ENCODE measurements at places on chromosomes 2 and 18.

- no peak for DNase-seq
Measured at GRCh38 chr2:127542231-127542630, 6.7 kb downstream of the MYO7B start.

DNA sequence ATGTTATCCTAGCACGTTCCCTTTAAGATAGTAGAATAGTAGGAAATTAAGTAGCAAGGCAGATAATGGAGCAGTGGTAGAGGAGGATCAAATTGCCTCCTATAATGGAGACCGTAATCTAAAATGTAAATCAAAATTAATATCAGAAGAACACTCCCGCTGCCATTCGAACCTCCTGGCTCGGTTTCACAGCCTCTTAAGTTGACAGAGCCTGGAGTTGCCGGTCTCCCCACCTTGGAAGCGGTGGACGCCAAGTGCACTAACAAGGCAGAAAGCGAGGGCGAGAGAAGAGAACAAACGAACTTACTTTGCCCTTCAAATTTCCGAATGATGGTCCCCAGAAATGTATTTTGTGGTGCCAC lies 450 bp downstream of the KCNH7 start:
- DNase-seq: no peak

DNA sequence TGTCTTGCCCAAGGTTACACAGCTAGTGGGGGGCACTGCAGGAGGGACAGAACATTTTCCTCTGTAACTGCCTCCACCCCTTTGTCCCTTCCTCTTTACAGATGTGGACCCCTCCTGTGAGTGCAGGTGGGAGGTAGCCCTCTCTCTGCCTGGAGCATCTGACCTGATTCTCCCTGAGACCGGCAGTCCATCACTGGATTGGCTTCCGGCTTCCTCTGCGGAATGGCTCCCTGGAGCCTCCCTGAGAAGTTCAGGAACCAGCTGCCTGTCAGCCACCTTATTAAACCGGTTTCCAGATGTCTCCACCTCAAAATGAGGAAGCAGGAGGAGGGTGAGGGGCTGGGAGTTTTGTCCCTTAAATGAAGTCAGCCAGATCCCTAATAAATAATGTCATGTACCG lies 67.3 kb upstream of the TNP1 start:
- no peak for DNase-seq

DNA sequence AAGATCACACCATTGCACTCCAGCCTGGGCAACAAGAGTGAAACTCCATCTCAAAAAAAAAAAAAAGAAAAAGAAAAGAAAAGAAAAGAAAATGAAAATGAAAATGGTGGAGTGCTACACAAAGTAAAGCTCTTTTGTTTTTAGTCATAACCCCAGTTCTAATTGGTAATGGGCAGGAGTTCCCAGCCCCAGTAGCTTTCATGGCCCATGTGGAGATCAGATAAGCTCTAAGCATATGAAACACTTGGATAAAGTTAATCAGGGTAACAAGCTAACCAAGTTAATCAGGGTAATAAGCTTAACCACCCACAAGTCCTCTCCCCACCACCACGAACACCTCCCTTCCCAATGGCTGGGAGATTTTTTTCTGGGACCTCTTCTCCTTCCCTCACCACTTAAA lies 240.8 kb downstream of the BCL11A start:
- no peak for DNase-seq

DNA sequence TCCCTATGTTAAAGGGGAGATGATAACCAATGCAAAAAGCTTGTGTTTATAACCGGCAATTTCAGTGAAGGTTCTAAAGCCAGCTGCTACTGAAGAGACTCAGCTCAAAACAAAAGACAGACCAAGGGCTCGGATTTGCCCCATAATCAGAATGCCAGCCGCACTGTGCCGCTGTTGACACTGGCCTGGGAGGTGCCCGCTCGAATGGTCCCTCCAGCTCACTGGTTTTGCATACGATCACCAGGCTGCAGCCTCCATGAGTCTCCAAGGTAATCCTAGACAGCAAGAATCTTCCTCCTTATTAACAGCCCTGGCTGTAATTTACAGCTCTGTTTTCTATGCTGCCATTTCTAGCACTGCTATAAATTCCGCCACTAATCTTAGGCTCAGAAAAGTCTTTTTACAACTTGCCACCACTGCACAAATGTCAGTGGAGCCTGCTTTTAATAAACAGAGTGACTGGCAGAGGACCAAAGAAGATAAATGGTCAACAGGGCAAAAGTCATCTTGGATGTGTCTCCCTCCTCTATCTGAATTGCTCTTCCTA lies 155.7 kb upstream of the SH3BP4 start:
- no peak for DNase-seq

GRCh38 chr2:144468823-144469595 lies 50.9 kb downstream of the ZEB2 start:
- DNase-seq: no peak

GRCh38 chr2:132741754-132742153 lies 71.7 kb upstream of the LYPD1 start:
- no peak for DNase-seq

DNA sequence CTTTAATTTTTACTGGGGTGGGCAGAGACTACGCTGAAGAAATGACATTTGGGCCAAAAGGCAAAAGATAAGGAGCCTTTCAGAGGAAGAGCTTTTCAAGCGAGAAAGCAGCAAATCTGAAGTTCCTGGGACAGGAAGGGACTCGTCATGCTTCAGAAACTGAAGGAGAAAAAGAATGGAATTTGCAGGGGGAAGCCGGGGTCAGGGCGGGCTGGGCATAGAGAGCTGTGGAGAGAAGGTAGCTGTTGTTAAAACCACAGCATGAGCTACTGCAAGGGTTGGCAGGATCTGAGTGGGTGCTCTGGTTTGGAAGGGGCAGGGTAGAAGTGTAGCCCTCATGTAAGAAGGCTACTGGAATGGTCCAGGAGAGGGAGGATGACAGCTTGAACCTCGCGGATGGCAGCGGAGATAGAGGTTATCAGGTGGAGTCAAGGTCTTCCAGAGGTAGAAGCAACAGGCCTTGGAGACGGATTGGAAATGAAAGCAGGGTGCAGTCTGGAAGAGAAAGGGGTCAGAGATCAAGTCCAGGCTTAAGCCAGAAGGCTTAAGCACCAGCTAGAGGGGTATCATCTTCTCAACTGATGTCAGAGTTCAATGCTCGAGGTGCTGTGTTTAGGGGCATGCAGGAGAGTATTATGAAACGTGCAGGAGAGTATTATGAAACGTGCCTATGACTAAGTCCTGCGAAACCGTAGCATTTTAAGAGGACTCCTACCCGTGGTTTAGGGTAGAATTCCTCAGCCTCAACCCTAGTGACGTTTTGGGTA lies 18.9 kb downstream of the ATP8B1 start:
- no peak for DNase-seq

- no peak for DNase-seq
Measured at GRCh38 chr2:129936334-129936934, 43.0 kb upstream of the RAB6C start.

- DNase-seq: no peak
Measured at GRCh38 chr18:37156330-37156942, 327.5 kb downstream of the KIAA1328 start.

DNA sequence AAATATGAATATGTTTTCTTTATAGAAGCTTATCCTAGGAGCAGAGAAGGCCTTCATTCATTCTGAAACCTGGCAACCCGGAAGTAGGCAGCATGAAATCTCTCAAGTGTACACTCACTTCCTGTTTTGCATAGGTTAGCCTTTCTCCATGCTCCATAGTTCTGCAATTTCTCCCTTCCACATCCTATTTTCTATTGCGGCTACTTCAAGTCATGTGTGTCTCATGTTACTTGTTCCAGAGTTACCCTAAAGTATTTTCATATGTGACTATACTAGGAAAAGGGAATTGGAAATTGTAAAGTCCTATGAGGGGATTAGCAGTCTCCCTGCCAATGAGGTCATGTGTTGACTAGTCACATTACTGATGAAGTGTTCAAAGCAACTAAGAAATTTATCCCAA lies 320.6 kb downstream of the NCKAP5 start:
- DNase-seq: no peak

Measured in stimulated activated CD8-positive, alpha-beta memory T cell treated with anti-CD3 and anti-CD28 coated beads, Interleukin-2, amount 100 ng/mL, for 1 hour (primary cell).